ENCODE measurements at places on chromosomes 3 and 15.

- DNase-seq = no peak
Observed at GRCh38 chr3:55006244-55006676, 78.4 kb upstream of the LRTM1 start.

GRCh38 chr3:71102111-71102983, 481.2 kb downstream of the FOXP1 start:
- DNase-seq = no peak

DNA sequence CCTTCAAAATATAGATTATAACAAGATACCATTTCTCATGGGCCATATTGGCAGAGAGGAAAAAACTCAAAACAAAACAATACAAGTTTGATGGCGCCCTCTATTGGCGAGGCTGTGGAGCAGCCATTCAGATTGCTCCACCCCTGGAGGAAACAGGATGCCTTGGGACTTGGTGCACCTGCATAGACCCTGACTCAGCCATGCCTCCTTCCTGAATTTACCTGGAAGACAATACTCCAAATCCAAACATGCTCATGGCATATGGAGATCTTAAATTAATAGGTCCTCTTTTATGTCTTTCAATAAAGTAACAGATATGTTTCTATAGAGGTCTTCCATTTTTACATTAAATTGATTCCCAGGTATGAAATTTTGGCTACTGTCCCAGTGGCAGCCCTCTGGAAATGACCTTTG, 90.0 kb downstream of the APBA2 start:
- peak; percentile 68 for DNase-seq

GRCh38 chr3:11078826-11079515, 75.3 kb upstream of the HRH1 start:
- DNase-seq = no peak

GRCh38 chr15:67130166-67130565, 64.8 kb downstream of the SMAD3 start:
- no peak for DNase-seq

- no peak for DNase-seq
Observed at GRCh38 chr3:37149257-37149656, 25.1 kb downstream of the LRRFIP2 start.

Measured in CD4-positive, alpha-beta T cell treated with Interleukin-4 for 1 hour (primary cell).